ENCODE measurements at places on chromosomes 16 and 17.

DNA sequence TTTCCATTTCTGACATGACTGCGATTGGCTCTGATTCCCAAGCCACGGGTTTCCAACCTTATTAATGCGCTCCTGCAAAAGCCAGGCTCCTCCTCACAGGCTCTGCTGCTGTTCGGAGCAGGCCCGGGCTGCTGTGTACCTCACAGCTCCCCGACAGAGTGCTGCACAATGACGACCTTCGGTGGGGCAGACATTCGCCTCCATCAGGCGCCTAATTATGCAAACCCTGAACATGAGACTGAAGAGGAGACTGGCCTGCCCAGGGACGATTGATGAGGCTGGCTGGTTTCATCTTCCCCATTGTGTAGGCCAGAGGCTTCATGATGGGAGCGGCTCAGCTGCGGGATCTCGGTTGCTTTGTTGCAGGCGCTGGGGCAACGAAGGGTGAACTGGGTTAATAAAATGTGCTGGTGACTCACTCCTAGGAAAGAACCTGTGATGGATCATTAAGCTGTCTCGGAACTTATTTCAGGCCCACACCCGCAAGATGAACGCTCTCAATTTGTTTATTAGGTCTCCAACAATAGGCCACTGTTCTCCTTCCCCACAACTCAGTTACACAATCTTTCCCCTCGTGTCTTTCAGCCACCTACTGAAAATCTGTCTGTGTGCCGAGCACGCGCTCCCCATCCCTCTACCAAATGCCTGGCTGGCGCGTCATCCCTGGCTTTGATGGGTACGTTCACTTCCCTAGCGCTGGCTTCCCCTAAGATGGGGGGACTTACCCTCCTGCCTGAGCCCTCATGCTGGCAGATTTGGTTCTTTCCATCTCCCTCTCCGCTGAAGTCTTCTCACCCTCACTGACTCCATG is 27.2 kb upstream of the TOB1 start:
- DNase-seq: peak; percentile 57

- no peak for DNase-seq
Measured at GRCh38 chr16:8880839-8881510, 1.2 kb upstream of the LITAFD start.

DNA sequence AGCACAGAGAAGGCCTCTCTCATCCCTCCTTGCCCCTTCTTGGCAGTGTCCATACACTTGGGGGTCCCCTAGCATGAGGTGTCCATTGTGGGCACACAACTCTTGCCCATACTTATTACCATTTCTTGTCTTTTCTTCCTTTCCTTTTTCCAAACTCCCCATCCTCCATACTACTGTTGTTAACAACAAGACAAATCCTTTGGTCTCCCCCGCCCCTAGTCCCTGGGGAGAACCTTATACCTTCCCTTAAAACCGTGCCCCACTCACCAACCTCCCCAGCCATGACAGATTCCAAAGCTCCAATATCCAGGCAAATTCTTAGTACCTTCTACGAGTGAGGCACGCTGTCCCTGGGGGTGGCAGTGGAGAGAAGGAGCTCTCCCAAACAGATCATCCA is 82.9 kb downstream of the GAS7 start:
- no peak for DNase-seq

DNA sequence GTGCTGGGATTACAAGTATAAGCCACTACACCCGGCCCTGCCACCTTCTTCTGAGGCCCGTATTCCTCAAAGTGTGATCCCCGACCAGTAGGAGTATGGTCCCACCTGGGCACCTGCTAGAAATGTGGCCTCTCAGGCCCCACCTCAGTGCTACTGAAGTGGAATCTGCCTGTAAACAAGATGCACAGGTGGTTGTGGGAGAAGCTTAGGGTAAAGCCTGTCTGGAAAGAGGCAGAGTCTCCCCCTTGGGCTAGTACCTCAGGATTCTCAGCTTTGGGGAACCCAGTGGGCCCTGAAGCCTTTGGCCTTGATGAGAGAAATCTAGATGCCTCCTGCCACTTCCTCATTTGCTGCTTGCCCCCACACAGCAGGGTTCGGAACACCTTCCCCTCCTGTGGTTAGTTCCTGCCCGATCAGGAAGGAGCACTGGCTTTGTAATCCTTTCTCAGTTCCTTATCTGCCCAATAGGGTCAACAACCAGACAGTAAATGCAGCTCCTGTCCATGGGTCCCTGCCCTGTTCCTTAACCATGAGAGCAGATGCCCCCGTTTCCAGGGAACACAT is 25.2 kb downstream of the TK2 start:
- DNase-seq: peak; percentile 94

DNA sequence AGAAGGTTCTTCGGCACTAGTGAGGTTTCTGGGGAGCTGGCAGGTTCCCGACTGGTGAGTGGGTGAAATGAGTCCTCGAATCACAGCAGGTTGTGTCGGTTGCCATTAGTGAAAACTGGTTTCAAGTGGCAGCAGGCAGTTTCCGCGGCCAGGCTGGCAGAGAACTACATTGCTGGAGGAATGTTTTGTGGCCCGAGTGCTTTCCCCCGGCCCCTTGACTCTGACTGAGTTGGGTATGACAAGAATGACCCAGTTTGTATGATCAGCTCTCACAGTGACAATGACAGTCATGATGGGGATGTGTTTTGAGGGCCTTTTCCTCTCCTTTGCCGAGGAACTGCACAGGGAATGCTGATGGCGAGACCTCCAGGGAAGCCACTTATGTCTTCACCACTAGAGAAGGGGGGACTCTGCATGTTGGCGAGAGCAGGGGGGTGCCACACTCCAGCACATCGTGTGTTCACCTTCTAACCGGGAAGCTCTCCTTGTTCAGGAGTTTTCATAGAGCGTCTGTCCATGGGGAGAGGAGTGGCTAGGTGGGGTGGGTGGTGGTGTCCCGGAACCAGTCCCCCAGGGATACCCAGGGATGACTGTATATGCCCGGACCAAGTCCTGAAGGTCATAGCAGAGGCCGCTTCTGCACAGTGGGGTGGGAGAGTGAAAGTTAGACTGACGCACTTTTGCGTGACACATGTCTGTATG is 206.0 kb upstream of the CHMP6 start:
- DNase-seq: no peak

- DNase-seq: no peak
Measured at GRCh38 chr17:31158746-31159377, 64.1 kb downstream of the NF1 start.

- no peak for DNase-seq
Measured at GRCh38 chr17:65109990-65110680, 27.0 kb upstream of the RGS9 start.

- DNase-seq: no peak
Measured at GRCh38 chr17:1997289-1997926, 27.7 kb downstream of the RTN4RL1 start.

- DNase-seq: peak; percentile 81
Measured at GRCh38 chr17:68255731-68256538, 8.1 kb downstream of the AMZ2 start.

DNA sequence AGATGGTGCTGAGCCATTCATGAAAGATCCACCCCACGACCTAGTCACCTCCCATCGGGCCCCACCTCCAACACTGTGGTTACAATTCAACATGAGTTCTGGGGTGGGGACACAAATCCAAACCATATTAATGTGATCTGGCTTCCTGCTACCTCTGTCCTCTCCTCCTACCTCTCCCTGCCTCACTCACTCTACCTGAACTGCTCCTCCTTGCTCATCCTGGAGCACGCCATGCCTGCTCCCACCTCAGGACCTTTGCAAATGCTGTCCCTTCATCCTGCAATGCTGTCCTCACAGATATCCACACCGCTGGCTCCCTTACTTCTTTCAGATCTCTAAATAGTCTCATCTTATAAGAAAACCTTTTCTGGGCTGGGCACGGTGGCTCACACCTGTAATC is 10.8 kb upstream of the SLC13A5 start:
- DNase-seq: no peak

DNA sequence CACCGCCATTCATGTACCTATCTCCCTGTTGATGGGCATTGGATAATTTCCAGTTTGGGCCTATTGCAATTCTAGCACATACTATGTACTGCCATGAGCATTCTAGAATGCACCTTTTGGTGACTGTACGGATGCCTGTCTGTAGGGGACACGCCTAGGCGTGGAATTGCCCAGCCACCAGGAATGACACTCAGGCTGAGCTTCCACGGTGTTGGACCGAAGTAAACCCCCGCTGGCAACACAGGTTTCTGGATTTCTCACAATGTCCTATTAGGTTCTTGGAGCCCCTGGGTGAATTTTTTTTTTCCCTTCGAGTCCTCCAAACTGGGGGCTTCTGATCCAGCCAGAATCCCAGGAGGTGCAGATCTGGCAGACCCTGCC is 146.6 kb downstream of the IRF8 start:
- no peak for DNase-seq

GRCh38 chr16:88856828-88857727 is at the start of the genes GALNS and TRAPPC2L:
Gene GALNS, minus strand, starts transcription at chr16:88856947. Its CDS starts 70 bp downstream, at chr16:88856877.
Gene TRAPPC2L, plus strand, starts transcription at chr16:88857127. Its CDS starts 24 bp downstream, at chr16:88857151.
- peak; percentile 98 for DNase-seq

DNA sequence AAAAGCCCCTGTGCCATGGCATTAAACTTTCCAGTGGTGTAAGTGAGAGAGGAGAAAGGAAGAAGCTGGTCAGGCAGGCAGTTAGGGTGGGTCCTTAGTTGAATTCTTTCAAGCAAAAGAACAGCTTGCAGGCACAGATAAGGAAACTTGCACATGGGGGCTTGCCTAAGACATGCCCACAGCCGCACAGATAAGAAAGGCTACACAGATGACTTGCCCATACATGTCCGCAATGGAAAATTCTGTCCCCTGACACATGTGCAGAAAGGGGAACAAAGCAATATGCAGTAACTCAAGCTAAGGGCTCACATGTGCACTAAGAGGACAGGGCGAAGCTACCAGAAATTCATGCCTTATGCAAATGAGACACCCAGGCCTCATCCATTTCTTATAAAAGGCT is 69.9 kb downstream of the GSG1L start:
- DNase-seq: no peak

DNA sequence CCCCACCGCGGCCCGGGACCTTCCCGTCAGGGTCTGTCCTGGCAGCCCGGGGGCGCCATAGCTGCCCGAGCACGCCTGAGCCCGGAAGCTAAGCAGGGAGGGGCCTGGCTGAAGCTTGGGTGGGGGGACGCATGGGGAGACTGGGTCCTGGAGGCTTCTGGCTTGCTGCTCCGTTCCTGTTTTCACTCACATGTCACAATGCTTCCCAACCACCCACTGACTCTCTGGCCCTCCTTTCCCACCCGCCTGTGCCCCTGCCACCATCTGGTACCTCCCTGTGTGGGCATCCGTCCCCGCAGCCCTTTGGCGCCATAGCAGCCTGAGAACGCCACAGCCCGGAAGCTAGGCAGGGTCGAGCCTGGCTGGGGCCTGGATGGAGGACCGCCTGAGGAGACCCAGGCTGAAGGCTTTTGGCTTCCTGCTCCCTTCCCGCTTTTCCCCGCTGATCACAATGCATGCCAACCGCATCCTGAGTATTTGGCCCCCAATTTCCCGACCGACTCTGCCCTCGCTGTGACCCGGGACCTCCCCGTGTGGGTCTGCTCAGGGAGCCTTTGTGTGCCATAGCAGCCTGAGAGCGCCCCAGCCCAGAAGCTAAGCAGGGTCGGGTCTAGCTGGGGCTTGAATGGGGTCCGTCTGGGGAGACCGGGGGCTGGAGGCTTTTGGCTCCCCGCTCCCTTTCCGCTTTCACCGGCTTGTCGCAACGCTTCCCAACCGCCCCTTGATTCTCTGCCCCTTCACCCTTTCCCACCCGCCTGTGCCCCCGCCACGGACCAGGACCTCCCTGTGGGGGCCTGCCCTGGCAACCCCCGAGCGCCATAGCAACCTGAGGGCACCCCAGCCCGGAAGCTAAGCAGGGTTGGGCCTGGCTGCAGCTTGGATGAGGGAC is 2290.1 kb downstream of the TP53TG3F start:
- DNase-seq: no peak

GRCh38 chr16:67429799-67430503 is 970 bp upstream of the HSD11B2 start:
- DNase-seq: no peak

GRCh38 chr17:10792151-10792550 is 11.7 kb downstream of the TMEM238L start:
- no peak for DNase-seq

DNA sequence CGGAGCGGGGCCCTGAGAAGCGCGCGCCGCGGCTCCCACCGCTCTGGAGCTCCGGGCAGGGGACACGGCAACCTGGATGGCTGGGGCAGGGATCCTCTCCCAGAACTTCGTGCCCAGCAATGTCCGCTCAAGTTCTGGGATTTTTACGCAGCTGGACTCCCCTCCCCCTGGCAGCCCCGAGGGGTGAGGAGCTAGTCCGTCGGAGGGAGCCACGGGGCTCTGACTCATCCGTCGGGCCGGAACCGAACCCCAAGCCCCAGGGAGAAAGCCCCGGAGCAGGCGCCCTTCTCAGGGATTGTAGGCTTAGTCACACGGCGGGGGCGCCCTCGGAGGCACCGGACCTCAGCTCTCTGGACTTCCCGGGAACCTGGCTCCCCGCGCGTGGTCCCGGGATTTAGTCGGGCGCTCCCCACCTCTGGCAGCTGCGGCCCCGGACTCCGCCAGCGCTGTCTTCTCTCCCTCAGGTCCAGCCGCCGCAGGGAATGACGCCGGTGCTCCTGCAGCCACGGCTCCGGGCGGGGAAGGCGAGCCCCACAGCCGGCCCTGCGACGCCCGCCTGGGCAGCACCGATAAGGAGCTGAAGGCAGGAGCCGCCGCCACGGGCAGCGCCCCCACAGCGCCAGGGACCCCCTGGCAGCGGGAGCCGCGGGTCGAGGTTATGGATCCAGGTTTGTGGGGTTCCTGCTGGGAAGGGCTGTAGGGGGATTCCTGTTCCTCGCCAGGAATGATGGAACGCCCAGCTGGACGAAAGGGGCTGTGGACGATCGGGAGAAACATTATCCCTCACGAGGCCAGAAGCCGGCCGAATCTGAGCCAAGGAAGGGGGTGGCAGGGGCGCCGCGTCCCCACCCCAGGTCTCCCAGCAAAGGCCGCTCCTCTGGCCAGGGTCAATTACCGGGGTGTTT is 830 bp downstream of the SPHK1 start:
- peak; percentile 83 for DNase-seq

GRCh38 chr16:52578829-52579498 is 32.0 kb upstream of the TOX3 start:
- DNase-seq: no peak

DNA sequence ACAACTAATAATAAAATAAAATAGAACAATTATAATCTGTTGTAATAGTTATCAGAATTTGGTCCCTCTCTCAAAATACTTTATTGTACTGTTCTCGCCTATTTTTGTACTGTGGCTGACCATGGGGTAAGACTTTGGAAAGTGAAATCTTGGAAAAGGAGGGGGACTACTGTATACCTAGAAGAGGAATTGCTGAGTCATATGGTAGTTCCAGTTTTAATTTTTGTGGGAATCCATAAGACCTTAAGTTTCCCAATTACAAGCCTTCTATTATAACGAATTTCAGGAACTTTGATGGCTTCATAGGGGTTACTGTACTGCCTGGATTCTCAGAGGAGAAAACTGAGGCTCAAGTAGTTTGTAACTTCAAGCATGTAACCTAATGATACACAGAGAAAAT is 35.5 kb downstream of the TNRC6A start:
- DNase-seq: no peak

DNA sequence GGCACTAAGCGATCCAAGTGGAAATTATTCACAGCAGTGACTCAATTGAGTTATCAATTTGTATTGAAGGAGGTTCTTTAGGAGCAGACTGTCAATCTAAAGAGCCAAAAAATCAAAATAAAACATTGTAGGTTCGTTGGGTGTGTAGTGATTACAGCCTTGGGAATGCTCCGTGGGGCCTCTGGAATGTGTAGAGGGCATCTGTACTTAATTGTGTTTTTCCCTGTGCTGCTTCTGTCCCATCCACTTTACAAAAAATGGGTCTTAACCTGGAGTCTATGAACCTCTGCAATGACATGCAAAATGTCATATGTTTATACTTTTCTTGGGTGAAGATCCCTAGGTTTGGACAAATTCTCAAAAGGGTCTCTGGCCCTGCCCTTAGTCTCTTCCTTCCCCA is 215.1 kb downstream of the CCDC182 start:
- no peak for DNase-seq

- peak; percentile 36 for DNase-seq
Measured at GRCh38 chr16:89322321-89323119, 105.0 kb downstream of the ZNF778 start.
